ENCODE measurements at places on chromosomes 13 and 19.

GRCh38 chr19:16111909-16112752 is 442 bp downstream of the RAB8A start:
- no peak for DNase-seq

GRCh38 chr13:27034678-27035111 is 136.9 kb downstream of the USP12 start:
- DNase-seq: no peak

DNA sequence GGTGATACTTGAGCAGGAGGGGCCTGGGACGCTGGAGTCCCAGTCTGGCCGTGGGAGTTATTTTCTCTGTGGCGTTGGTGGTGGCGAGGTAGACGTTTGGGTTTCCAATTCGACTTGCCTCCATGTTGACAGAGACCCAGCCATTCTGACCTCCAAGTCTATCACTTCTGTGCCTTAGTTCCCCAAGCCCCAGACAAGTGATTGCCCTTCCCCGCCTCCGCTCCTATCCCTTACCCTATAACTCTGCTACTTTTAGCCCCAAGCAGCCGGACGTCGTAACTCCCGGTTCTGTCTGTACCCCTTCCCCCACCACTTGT is 549 bp downstream of the TIMM50 start:
- no peak for DNase-seq

- no peak for DNase-seq
These were observed 238.1 kb downstream of the OLFM4 start for GRCh38 chr13:53266757-53267156.

DNA sequence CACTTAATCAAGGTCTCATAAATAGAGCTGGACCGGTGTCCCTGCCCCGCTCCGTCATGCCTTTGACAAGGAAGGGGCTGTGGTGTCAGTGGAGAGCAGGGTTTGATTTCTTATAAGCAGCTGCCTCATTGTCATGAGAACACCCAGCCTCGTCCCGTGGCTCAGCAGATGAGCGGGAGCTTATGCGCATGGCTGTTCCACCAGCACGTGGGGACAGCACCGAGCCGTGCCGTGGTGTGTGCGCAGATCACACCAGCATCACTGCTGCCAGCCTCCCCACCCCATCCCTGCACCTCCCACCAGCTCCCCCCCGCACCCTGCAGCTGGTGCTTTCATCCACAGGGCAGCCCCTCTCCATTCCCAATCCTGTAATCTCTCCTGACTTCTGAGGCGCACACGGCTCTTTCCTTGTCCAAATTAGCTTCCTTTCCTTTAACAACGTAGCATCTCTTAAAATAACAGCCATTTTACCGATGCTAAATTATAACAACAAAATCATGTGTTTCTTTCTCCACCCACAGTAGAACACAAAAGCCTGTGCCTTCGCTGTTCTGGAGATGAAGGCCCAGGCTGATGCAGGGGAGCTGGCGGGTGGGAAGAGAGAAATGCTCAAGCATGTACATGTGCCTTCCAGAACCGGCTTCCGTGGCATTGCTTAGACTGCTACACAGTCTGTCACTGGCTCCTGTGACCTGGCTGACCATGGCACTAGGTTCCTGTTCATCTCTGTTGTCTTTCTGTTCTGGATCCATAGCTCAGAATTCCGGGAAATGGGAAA is 96.8 kb downstream of the RAB20 start:
- no peak for DNase-seq

DNA sequence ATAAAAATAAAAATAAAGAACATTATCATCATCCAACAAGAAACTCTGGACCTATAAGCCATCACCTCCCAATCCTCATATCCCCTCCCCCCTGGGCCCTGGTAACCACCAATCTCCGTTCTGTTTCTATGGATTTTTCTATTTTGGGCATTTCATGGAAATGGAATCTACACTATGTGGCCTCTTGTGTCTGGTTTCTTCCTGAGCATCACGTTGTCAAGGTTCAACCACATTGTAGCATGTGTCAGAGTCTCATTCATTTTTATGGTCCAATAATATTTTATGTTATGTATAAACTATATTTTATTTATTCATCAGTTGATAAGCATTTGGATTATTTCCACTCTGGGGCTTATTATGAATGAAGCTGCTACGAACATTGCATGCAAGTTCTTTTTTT is 26.9 kb downstream of the SULT2B1 start:
- DNase-seq: no peak

- DNase-seq: no peak
These were observed 52.3 kb upstream of the FNDC3A start for GRCh38 chr13:48923376-48923775.

DNA sequence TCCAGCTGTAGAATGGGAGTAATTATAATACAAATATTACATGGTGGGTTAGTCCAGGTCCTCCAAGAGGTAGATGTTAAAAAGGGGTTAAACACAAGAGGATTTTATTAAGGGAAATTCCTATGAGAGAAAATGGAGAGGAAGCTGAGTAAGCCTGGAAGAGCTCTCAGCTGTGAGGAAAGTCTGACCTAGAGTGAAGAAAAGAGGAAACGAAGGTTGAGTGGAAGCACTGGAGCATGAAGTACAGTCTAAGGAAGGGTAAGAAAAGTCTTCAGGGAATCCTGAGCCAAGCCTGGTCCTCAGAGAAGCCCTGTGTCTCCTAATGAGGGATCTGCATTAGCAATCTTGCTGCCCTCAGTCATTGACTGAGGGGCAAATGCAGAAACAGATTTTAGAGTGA is 506.2 kb downstream of the GPC5 start:
- no peak for DNase-seq

GRCh38 chr13:20264271-20265018 is 32.3 kb upstream of the GJB6 start:
- DNase-seq: no peak

DNA sequence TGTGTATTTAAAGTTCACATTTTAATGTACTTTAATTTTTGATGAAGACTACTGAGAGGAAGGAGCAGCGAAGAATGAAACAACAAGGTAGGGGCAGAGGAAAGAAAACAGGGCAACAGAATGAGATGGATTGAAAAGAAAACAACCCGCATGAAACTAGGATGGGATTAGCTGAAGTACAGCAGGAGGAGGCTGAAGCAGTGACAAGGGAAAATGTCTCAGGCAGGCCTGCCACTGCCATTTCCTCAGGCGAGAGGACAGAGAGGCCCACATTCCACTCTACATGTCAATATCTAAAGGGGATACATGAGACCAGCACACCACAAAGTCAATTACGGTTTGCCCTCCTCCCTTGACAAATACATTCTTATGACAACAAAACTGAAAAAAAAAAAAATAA is 1703.2 kb downstream of the EFNB2 start:
- DNase-seq: no peak

GRCh38 chr13:51230477-51231105 is 8.4 kb downstream of the FAM124A start:
- no peak for DNase-seq

DNA sequence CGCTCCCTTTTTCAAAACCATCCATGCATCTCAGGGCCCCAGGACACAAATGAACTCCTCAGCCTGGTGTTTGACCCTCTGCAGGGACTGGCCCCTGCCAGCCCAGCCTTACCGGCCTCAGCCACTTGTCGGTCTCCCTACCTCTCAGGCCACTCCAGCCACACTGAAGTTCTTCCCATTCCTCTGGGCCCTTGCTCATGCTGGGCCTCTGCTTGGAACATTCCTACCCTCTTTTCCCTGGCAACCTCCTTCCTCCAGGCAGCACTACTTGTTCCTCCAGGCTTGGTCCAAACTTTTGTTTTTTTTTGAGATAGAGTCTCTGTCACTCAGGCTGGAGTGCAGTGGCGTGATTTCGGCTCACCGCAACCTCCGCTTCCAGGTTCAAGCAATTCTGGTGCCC is 7.6 kb upstream of the EGLN2 start:
- DNase-seq: no peak

DNA sequence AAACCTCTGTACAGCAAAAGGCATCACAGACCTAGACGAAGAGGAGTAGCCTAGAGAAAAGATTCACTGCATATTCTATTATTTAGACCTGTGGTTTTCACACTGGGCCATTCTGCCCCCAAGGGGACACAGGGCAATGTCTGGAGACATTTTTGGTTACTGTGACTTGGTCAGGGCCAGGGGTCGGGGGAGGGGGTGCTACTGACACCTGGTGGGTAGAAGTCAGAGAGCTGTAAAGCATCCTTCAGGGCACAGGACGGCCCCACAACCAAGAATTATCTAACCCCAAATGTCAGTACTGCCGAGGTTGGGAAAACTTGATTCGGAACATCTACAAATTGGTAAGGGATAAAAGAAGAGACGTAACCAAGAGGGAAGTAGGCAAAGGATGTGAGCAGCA is 11.3 kb downstream of the ELAVL1 start:
- no peak for DNase-seq

GRCh38 chr19:8390617-8390981 is 439 bp downstream of the RAB11B start:
- peak; percentile 97 for DNase-seq
